ENCODE measurements at places on chromosomes 1 and 21.

GRCh38 chr21:30689822-30690221 is 28.8 kb downstream of the KRTAP21-3 start:
- no peak for DNase-seq

DNA sequence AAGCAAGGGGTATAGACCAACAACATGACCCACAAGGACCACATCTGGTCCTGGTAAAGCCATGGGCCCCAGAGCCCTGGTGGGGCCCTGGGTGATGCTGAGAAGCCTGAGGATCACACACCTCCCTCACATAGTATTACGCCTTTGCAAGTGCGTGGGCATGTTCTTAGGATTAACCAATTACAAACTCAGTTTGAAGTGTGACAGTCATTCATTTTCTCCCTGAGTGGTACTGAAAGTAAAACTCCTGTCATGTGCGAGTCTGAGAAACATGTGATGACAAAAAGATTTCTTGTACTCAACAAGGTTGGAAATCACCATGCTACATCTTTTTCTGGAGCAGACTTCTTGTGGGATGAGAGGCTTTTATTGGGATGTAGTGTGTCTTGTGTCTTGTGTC is 315.3 kb upstream of the DUSP10 start:
- no peak for DNase-seq

DNA sequence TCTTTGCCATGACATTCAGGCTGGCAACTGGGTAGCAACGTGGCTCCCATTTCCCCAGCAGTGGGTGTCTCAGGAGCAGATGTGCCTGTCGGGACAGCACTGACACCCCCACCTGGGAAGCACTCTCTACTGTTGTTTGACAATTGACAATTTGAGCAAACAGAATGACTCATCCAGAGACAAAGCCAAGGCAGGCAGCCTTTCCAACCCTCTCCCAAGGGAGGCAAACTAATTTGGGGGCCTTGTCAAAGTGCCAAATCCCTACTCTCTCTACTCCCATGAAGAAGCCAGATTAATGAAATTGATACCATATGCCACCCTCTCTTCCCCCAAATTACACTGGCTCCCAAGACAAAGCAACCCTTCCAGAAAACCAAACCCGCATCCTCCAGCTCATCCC is 65.6 kb downstream of the GRIK3 start:
- peak; percentile 84 for DNase-seq

- no peak for DNase-seq
Measured at GRCh38 chr1:18261891-18262290, 154.3 kb downstream of the IGSF21 start.

DNA sequence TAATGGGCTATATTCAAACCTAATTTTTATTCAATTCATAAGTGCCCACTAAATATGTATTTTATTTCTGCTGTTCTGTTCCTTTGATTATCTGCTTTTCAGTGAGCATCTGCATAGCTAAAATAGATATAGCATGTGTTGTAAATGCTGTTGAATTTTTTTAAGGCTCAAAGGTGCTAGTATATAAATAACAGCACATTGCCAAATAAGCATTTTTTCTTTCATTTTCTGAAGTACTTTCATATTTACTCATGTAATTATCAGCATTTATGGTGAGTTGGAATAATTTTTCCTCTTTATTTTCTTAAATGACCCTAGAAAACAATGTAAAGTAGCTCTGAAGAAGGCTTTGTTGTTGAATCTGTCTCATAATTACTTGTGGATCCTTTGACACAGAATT is 69.6 kb upstream of the B3GALT2 start:
- no peak for DNase-seq

DNA sequence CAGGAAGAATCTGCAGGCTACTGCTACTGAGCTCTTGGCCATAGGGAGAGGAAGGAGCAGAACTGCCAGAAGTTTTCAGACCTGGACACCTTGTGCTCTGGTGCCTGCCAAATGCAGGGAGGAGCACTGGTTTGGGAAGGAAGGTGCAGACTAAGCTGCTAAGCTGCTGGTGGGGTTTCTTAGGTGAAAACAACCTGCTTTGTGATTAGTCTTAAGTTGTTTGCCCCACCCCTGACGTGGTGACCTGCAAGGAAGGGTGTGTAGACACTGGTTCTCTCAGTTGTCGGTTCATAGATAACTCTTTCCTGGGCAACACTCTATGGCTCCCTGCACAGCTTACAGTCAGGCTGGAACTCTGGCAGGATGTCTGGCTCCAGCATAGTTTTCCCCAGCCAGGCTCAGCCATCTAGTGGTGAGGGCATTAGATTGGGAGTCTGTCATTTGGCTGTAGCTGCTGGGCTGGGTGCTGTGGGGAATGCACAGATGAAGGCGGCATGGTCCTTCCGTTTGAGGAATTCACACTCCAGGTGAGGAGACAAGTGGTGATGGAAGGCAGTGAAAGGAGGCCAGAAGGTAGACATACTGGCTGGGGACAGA is 10.3 kb upstream of the S100A10 start:
- DNase-seq, result no peak

- no peak for DNase-seq
Measured at GRCh38 chr1:117695796-117696490, 90.1 kb downstream of the TENT5C start.

DNA sequence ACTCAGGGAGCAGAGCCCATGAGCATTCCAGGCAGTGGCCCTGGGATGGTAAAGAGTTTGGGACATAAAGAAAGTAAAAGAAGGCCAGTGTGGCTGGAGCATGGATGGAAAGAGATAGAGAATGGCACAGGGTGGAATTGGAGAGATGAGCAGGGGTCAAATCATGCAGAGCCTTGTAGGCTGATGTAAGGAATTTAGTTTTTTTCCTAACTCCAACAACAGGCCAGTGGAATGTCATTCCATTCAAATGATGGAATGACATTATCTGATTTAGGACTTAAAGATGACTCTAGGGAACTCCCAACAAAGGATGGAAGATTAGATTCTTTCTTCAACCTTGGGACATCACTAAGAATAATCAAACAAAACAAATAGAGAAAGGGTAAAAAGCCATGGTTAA is 12.8 kb upstream of the S100A2 start:
- DNase-seq, result no peak

DNA sequence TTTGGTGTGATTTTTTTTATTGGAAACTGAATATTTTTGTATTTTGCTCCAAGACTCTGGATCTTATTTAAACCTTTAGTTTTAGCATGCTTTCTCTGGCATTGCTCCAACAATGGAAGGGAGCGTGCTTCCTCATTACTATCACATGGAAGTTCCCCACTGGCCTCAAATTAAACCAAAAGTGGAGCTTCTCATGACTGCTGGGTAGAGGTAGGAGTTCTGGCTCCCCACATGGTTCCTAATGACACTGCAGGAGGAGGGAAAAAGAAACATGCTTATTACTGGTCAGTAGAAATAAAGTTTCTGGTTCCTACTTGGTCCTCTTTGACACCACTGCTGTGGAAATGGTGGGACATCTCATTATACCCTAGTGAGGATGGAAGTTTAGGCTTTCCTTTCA is 310.5 kb downstream of the PTGER3 start:
- DNase-seq, result no peak

DNA sequence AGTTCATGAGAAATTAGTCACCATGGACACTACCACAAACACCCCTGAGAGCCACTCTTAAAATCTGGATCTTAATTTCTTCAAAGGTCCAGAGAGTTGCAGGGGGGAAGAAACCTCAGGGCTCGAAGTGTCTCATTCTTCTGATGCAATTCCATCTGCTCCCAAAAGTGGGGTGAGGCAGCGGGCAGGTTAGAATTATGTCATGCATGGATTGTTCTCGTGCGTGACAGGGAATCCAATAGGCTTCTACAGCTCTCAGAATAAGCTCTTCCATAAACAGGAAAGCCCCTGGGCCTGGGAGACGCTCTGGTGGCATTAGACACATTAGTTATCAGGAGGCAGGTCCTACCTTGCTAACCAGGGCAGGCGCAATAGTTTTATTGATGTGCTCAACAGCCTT is 8.4 kb downstream of the ENO1 start:
- no peak for DNase-seq

- no peak for DNase-seq
Measured at GRCh38 chr1:57229076-57229475, 194.8 kb downstream of the DAB1 start.

- DNase-seq, result no peak
Measured at GRCh38 chr1:75214017-75214416, 79.8 kb downstream of the LHX8 start.

- no peak for DNase-seq
Measured at GRCh38 chr1:245232931-245233330, 78.1 kb downstream of the KIF26B start.

DNA sequence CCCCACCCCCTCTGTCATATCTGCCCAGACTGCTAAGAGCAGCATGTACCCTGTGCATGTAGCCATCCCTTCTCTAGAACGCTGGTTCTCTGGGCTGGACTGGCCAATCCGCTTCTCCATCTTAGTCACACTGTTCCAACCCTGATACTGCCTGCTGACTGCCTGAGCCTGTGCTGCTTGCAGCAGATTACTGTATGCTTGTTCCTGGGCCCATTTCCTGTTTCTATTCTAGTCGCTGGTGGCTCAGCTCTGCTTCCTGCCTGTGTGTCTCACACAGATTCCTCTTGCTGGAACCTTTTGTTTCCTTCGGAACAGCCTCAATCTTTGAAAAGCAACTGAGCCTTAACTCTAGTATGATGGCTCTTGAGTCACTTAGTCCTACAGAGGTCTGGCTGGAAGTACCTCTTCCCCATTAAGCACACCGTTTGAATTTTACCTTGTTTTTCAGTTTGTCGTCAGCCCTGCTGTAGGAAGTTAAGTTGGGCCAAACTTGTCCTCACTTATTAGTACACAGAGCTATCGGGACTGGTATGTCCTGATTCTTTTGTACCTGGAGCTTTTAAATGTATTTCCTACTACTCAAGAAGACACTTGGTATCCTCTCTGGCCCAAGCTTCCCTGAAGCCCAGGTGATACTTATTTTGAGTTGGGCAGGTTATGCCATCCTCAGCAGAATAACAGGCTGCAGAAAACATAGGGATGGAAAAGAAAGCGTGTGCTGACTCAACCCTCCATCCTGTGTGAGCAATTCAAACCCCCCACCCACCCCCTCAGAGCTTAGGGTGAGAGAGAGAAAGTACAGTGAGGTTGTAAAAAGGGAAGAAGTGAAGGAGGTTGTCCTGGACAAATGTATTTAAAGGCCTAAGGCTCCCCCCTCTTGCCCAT is 43.4 kb upstream of the PIGV start:
- peak; percentile 54 for DNase-seq

DNA sequence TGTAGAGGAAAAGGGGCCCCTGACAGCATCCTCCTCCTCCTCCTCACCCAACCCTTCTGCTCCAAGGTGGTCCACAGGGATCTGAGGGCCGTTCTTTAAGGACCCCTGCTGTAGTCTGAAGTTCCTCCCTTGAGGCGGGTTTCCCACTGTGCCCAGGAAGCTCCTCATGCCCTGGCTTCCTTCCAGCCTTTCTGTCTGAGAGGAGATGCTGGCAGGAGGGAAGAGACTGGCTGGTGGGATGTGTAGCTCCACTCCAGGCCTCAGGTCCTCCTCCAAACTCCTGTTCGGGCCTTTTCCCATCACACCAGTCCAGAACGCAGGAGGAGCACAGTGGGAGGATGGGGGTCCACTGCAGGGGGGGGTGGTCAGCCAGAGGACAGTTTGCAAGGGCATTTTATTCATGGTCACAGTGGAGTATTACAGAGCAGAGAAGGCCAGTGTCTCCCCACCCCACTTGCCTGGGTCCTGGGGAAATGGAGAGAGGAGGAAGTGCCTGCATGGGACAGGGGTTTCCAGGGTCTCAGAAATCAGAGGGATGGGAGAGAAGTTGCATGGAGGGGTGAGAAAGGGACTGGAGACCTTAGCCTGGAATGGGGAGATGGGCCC is 7.8 kb downstream of the ETV3L start:
- DNase-seq, result no peak

DNA sequence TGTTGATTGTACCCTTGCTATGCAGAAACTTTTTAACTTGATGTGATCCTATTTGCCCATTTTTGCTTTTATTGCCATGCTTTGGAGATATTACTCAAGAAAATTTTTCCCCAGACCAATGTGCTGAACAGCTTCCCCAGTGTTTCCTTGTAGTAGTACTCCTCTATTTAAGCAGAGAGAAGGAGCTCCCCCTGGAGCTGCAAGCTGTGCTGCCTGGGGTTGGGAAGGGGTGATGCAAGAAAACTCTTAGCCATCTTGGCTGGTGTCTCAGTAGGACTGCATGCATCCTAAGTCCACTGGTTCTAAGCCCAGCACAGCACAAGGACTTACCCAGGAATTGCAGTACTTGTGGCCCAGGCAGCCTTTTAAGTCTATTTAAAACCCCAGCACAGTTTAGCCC is 121.6 kb downstream of the NTMT2 start:
- DNase-seq, result no peak

DNA sequence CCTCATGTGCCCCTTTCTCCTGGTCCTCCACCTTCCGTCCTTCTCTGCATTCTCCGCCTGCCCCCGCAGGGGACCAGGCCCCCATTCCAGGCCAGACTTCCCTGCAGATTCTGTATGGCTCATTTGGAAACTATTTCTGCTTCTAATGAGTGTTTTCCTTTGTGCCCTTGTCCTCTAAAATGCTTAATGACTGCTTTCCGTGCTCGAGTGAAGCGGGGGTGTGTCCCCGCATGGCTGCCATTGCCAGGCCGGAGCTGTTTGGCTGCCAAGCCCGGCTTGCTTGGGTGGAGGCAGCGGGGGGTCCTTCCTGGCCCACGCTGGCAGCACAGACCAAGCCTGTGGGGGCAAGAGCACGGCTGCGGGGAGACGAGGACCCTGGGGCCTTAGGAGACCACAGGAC is 299.3 kb upstream of the VAMP3 start:
- DNase-seq, result no peak

DNA sequence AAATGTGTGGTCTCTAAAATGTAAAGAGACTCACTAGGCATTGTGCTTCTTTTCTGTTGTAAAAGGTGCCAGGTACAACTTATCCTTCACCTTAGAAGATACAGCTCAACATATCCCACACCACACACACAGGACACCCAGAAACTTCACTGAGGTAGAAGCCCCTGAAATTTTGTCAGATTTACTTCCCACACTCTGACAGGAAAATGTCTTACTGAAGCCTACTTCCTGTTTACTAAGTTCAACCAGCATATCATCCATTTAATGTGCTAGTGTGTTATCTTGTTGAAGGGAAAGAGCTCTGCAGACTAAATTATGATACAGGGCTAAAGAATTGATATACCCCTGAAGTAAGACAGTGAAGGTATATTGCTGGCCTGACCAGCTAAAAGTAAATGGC is 39.9 kb upstream of the INSL5 start:
- no peak for DNase-seq

DNA sequence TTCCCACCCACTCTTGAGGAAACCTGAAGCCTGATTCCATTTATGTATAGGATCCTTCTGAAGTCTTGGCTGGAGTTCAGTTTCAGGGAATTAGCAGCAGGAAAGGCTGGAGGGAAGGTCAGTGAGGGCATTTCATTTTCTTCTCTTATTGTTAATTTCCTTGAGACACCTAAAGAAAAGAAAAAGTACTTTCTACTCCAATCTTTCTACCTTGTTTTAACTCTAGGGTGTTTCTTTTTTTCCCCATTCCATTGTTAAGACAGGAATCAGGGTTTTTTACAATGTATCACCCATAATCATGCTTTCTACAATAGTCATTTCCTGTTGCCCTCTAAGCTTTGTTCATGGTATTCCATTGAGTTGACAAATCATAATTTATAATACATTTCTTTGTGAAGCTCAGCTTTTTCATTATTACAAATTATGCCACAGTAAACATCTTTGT is 27.4 kb downstream of the SNRPE start:
- no peak for DNase-seq

GRCh38 chr1:10033359-10033845 is 644 bp downstream of the UBE4B start:
- DNase-seq, result no peak

Data from NCI-H1436 treated with DMSO at 0.1 percent for 48 hours (cell line).